Bronchus fibroblast of lung (primary cell): ENCODE measurements at places on chromosomes 6 and 20. TPM values are rescaled to one million over a fixed set of nuclear protein-coding genes. Genes with fewer than 3 reads are reported as not detected.

Gene ASIP
- not detected in 2 replicates for total RNA-seq

Gene POPDC3
- 5.5 and 7.7 TPM in 2 replicates for total RNA-seq

Gene SIRPG
- total RNA-seq, result not detected in 2 replicates

Gene GTSF1L
- total RNA-seq, result not detected in 2 replicates

Gene HTR1E
- not detected in 2 replicates for total RNA-seq

Gene XKR7
- under 0.01 TPM in 1 of 2 replicates, not detected in the other for total RNA-seq

Gene MEI4
- total RNA-seq, result not detected in 2 replicates

Gene TRAPPC3L
- total RNA-seq, result not detected in 2 replicates

Gene SLC22A1
- under 0.01 TPM in 1 of 2 replicates, not detected in the other for total RNA-seq
